Progenitor cell of endocrine pancreas (in vitro differentiated cells): ENCODE measurements at places on chromosomes 4 and X. TPM values are rescaled to one million over a fixed set of nuclear protein-coding genes. Genes with fewer than 3 reads are reported as not detected.

DNA sequence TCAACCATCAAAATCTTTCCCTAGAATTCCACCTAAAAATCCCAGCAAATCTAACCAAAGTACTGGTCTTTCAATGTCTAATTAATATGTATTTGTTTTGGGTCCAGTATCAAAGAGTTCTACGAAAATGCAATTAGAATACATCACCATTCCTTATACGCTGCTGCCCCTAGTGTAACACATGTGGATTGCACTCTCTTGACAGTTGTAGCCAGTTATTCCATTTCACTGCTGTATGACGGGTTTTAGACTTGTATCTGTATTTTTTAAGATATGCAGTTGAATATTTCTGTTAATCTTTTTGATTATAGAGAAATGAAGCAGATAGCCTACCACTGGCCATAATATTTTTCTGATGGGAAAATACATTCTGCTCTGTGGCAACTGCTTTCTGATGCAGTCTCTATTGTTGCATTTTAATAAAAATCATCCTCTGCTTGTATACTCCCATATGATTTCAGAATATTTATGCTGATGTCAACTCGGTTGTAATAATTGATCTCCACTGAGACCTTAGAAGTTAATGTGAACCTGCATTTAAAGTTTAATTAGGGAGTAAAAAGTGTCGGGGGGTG is 17.1 kb upstream of the PAGE2B start:
- no peak for DNase-seq

DNA sequence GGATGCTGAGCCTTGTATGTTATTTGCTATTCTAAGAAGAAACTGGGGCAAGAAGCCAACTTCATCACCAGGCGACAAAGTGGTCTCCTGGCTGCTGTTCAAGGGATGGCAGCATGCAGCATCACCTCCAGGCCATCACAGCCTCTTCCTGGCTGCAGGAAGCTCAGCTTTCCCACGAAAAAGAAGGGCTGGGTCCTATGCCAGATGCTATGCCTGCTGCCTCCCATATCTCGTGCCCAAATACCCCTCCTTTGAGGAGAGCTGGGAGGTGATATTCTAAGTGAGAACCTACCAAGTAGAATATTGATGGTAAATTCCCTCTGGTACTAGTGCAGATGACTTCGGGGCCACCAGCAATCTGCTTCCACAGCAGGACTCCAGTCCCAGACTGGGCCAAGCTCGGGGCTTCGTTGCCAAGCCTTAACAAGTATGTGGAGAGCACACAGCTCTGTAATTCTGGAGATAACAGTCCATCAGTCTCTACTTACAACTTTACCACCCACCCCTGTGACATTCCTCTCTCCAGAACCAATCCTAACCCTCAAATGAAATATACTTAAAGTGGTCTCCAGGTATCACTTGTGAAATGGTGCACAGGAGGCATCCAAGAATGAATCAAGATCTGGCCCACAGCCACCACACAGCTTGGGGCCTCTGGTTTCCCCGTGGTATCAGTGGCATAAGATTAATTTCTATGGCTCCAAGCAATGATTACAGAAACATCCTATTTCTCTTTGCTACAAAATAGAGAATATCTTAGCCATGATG is 149.3 kb downstream of the PALLD start:
- no peak for DNase-seq

DNA sequence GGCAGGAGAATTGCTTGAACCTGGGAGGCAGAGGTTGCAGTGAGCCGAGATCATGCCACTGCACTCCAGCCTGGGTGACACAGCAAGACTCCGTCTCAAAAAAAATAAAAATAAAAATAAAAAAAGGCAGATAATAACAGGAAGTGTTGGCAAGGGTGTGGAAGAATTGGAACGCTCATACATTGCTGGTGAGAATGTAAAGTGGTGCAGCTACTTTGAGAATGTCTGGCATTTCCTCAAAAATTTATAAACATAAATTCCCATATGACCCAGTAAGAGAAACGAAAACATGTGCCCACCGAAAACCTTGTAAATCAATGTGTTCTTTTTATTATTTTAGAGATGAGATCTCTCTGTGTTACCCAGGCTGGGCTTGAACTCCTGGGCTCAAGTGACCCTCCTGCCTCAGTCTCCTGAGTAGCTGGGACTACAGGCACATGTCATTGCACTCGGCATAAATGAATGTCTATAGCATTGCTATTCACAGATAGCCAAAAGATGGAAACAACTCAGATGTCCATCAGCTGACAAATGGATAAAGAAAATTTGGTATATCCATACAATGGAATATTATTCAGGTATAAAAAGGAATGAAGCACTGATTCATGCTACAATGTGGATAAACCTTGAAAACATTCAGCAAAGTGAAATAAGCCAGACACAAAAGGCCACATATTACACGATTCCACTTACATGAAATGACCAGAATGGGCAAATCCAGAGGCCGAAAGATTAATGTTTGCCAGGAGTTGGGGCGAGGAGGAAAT is 63.7 kb upstream of the PLAC1 start:
- no peak for DNase-seq

DNA sequence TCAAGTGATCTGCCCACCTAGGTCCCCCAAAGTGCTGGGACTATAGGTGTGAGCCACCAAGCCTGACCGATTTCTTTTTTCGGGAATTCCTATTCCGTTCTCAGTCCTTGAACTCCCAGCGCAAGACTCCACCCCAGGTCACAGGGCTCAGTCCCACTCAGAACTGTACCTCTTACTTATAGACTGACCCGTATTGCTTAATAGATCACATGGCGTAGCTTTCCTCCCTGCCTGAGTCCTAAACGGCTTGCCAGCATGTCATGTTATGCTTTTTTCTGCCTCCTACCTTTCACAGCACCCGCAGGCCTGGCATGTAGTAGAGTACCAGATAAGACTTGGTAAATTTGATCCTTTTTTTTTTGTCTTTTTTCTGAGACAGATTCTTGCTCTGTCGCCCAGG is 22.4 kb downstream of the SAT1 start:
- DNase-seq = no peak

DNA sequence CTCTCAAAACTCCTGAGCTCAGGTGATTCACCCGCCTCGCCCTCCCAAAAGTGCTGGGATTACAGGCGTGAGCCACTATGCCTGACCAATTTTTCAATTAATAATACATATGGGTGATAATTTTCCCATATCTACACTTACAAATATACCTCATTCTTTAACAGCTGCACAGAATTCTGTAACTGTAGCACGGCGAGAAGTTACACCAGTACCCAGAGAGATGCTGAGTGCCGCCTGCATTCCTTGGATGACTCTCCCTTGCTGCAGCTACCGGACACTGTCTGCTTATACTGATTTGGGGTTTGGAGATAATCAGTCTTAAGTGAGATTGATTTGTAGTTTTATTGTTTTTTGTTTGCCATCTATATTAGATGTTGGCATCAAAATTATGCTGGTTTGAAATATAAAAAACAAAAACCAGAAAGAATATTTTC is 5.8 kb downstream of the TIFA start:
- DNase-seq = no peak

DNA sequence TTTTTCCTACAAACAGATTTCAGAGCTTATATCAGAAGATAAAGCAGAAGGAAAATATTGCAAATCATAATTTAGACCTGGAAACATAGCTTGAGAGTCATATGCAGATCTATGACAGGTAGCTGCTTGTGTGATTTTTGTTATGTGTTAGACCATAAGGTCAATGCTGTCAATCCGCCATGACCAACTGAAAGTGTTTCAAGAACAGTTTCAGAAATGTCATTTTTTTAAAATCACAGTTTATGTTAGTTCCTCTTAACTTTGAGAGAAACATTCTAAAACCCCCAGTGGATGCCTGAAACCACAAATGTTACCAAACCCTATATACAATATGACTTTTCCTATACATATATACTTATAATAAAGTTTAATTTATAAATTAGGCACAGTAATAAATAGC is 391.3 kb upstream of the FAM241A start:
- DNase-seq = no peak

- no peak for DNase-seq
These were observed 70.9 kb upstream of the SMIM31 start for GRCh38 chr4:164683040-164683439.

DNA sequence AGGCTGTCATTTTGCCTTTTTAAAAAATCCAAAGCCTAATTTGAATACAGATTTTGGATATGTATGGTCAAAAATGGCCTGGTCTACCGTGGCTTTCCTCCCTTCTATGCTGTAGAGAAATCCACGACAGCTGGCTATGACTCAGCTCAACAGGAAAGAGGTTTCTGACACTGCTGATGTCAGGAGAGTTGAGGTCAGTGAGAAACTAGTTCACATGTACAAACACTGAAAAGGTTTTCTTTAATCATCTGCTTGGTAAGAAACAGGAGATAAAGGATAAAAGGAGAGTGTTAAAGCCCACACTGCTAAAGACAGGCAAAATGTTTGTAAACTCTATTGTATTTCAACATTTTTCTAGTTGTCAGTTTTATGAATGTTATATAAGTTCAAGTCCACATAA is 113.9 kb downstream of the NYX start:
- no peak for DNase-seq

DNA sequence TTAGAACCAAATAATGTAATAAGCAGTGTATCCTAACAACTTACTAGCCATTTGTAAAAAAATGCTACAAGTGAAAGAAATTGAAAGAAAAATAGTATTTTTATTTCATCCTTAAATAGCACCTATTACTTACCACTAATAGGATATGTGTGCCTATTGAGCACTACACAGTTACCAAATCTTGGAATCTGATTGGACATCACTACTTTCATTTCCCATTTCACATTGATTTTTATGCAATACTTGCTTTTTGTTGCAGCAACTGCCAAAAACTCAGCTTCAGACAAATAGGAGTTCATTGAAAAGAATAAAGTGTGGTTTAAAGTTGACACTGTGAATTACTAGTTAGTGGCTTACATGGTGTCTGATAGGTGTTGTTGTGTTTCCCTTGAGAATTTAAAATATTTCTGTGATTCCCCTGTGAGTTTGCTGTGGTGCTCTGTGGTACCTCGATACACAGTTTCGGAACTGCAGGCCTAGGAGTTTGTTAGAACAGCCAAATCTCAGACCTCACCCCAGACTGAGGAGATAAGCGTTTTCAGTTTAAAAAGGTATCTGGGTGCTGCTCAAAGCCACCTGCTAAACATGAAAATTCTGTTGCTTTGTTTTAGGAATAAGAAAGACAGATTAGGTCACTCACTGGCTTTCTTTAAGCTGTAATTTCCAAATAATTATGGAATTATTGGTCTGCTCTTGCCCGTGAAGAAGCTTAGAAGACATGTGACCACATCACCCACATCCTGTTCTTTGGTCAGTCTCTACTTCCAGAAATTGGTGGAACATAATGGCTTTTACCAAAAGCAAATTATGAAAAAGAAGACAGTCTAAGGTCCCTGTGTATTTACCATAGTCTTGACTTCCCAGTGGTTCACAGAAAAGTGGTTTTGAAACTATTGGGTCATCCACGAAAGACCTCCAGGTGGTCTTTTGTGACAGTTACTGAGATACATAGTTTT is 97.8 kb downstream of the SYTL5 start:
- DNase-seq = no peak

DNA sequence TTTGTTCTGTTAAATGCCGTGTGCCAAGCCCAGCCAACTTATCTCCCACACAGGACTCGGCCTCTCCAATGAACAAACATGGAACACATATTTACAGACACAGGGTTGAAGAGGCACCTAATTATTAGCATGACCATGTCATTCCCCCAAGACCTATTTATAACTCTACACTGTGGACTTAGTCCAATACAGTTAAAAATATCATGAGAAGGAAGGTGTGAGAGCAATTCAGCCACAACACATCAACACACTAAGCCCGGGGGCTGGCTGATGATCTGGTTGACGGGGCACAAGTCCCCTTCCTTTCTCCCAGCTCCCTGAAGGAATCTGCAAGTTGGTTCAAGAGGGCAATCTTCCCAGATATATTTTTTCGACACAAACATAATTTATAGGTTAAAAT is 28.1 kb downstream of the MANBA start:
- no peak for DNase-seq

- no peak for DNase-seq
These were observed 229.6 kb upstream of the PGRMC2 start for GRCh38 chr4:128517096-128517738.

DNA sequence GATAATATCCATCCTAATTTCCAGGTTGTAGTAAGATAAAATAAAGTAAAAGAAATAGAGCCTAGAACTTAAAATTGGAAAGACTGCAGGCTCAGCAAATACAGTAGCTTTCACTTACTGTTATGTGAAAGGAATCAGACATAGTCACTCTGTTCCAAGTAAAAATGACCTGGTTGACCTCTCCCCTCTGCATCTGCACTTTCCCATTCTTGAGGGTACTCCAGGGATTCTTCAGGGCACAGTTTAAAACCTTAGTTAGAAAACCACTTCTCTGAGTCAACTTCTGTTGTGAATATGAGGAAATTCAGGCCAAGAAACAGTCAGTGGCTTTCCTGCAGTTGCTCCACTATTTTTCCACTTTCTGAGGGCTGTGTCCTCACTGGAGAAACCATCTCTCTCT is 42.9 kb downstream of the FRAS1 start:
- DNase-seq = no peak

- no peak for DNase-seq
These were observed 707.5 kb downstream of the PCDH7 start for GRCh38 chr4:31427691-31428090.

- no peak for DNase-seq
These were observed 623.8 kb upstream of the DIPK2B start for GRCh38 chrX:45824471-45824870.

DNA sequence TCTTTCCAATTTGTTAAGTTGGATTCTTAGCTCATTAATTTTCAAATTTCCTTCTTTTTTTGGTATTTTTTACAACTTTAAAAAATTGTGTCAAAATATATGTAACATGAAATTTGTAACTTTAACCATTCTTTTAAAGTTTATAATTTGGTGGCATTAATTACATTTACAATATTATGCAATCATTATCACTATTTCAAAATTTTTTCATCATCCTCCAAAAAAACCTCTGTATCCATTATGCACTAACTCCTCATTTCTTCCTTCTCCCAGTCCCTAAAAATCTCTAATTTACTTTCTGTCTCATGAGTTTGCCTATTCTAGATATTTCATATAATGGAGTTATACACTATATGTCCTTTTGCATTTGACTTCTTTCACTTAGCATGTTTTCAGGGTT is 4.7 kb upstream of the FAM47E start:
- DNase-seq = no peak

PHEX gene
- total RNA-seq = 0.48 and 0.71 TPM in 2 replicates

DKK2 gene
- 12.6 and 17.0 TPM in 2 replicates for total RNA-seq

DDIT4L gene
- 2.6 and 3.6 TPM in 2 replicates for total RNA-seq
